ENCODE measurements at places on chromosomes 2 and 18.
A peak's percentile ranks its signal among the peaks of the same experiment; 100 is the strongest.

DNA sequence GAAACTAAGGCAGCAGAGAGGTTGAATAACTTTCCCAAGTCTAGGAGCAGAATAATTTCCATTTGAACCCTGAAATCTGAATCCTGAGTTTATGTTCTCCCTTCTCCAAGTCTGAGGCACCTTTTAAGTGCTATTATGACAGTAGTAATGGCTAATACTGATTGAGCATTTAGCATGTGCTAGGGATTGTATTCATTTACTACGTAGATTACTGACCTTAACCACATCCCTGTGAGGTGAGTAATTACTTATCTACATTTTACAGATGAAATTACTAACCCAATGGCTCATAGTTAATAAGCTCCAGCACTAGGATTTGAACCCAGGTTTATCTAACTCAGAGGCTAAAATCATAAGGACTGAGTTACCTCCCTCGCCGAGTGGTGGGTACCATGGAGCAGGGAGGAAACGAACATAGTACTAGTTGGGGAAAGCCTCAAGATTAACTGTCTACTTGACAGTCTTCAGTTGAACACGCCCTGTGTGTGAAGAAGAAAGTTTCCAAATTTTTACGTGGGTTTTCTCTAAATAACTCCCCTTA, 93.0 kb downstream of the MAPRE2 start:
- H3K27me3 ChIP-seq = no peaks in the 10 kb centered on the region
- peaks cover 49% of the 10 kb centered on the region for H3K36me3 ChIP-seq
- H3K4me1 ChIP-seq = no peaks in the 10 kb centered on the region

DNA sequence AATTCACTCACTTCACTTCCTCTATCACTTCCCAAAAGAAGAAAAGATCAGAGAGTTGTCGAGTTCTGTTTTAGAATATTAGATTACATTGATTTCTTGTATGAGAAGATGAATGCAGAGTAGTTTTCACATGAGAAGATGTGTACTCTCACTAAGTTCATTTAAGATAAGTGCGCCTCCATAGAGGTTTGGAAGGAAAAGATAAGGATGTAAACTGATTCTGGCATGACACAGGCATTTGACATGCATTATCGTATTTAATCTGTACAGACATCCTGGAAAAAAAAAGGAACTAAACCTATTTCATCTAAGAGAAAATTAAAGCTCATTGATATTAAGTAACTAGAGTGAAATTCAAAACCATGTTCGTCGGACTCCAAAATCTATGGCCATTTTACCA, 152.2 kb upstream of the CRIM1 start:
- H3K4me1 ChIP-seq = no peaks in the 10 kb centered on the region
- H3K27ac ChIP-seq = no peak overlapping the region
- DNase-seq = no peak

DNA sequence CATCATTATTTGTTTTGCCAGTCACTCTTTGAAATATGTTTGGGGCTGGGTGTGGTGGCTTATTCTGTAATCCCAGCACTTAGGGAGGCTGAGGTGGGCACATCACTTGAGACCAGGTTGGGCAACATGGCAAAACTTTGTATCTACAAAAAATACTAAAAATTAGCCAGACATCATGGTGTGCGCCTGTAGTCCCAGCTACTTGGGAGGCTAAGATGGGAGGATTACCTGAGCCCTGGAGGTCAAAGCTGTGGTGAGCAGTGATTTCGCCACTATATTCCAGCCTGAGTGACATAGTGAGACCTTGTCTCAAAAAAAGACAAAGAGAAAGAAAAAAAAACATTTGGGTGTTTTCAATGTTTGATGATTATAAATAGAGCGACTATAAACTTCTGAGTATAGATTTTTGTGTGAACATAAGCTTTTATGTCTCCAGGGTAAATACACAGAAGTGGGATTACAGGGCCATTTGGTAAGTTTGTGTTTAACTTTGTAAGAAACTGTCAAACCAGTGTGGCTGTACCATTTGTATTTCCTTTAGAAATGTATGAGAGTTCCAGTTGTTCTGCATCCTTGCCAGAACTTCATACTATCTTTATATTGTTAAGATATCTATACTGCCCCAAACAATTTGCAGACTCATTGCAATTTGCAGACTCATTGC, 15.8 kb downstream of the BIRC6 start:
- H3K27me3 ChIP-seq = no peaks in the 10 kb centered on the region
- peaks cover 12% of the 10 kb centered on the region for H3K36me3 ChIP-seq
- H3K4me1 ChIP-seq = peaks cover 59% of the 10 kb centered on the region
- H3K27ac ChIP-seq = peak overlapping the region; percentile 17
- no peak overlapping the region for H3K4me3 ChIP-seq

GRCh38 chr2:10162586-10163497, 40.3 kb downstream of the RRM2 start:
- no peak overlapping the region for H3K27ac ChIP-seq
- no peaks in the 10 kb centered on the region for H3K27me3 ChIP-seq
- peaks cover 20% of the 10 kb centered on the region for H3K4me1 ChIP-seq
- H3K4me3 ChIP-seq = no peak overlapping the region
- no peaks in the 10 kb centered on the region for H3K36me3 ChIP-seq

- DNase-seq = no peak
- peaks cover 45% of the 10 kb centered on the region for H3K4me1 ChIP-seq
- H3K36me3 ChIP-seq = peaks cover 16% of the 10 kb centered on the region
- H3K27ac ChIP-seq = no peak overlapping the region
- H3K4me3 ChIP-seq = peak overlapping the region; percentile 35
Observed at GRCh38 chr18:51193621-51194287, 3.7 kb downstream of the MEX3C start.

- H3K27ac ChIP-seq = no peak overlapping the region
- DNase-seq = no peak
- no peaks in the 10 kb centered on the region for H3K36me3 ChIP-seq
- H3K4me3 ChIP-seq = no peak overlapping the region
- no peaks in the 10 kb centered on the region for H3K4me1 ChIP-seq
Observed at GRCh38 chr2:14745288-14746076, 113.0 kb downstream of the LRATD1 start.

DNA sequence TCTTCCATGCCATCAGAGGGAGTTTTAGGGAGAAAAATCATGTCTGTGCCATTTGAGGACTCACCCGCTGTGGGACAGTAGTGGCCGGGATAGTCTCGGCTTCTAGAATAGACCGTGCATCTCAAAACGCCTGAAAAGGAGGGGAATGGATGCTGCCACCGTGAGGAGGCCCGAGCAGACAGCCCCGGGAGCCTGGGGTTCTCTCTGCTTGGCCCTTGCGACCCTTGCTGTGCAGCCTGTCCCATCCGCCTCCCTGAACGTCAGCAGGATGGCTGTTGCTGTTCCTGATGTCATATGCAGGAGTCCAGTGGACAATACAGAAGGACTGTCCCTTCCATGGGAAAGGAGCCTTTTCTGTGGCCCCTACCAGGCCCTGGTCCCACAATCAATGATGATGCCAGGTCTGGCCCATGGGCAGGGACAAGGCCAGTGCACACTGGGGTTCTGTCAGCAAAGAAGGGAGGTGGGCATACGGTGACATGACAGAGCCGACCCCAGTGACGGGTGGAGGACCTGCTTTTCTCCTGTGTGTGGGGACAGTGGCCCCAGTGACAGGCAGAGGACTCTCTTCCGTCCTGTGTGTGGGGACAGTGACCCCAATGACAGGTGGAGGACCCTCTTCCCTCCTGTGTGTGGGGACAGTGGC, 58.8 kb downstream of the ACKR3 start:
- no peak overlapping the region for H3K27ac ChIP-seq
- no peak overlapping the region for H3K4me3 ChIP-seq
- H3K36me3 ChIP-seq = no peaks in the 10 kb centered on the region
- H3K4me1 ChIP-seq = no peaks in the 10 kb centered on the region
- H3K27me3 ChIP-seq = no peaks in the 10 kb centered on the region
- no peak for DNase-seq

DNA sequence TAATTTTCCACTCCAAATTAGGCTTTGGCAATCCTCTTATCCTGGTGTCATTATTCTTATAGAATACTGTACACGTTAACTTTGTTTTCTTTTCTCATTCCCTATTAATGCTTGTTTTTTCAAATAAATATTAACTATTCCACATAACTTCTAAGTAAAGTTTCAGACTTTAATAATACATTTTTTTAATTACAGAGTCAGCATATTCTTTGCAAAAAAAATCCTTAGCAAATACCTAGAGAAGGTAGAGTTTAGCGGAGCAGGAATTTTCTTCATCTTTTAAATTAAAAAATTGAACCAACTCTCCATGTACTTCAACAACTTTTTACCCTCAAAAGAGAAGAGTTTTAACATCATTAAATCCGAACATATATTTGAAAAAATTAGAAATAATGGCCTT, 45.2 kb downstream of the RPRM start:
- H3K27ac ChIP-seq = no peak overlapping the region
- no peak for DNase-seq
- no peak overlapping the region for H3K4me3 ChIP-seq
- H3K36me3 ChIP-seq = no peaks in the 10 kb centered on the region

GRCh38 chr2:9310377-9310776, 103.8 kb downstream of the ASAP2 start:
- peaks cover 9% of the 10 kb centered on the region for H3K4me1 ChIP-seq
- no peak for DNase-seq
- no peaks in the 10 kb centered on the region for H3K27me3 ChIP-seq
- H3K36me3 ChIP-seq = no peaks in the 10 kb centered on the region

DNA sequence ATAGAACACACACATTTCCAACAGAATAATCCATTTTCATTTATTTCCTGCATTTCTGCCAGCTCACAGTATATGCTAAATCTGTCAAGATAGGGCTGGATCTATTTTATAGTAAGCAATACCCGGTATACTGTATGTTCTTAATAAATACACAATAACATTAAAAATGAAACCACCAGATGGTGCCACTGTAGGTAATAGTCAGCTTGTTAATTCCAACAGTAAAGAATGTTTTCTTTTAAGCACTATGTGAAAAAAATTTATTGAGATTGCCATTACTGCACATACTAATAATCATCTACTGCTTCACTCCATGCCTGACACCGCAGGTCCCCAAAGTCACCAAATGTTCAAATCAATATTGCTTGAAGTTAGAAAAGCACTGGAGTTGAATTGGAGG, 131.5 kb upstream of the PGAP1 start:
- H3K27ac ChIP-seq = no peak overlapping the region
- H3K4me3 ChIP-seq = no peak overlapping the region
- no peak for DNase-seq

DNA sequence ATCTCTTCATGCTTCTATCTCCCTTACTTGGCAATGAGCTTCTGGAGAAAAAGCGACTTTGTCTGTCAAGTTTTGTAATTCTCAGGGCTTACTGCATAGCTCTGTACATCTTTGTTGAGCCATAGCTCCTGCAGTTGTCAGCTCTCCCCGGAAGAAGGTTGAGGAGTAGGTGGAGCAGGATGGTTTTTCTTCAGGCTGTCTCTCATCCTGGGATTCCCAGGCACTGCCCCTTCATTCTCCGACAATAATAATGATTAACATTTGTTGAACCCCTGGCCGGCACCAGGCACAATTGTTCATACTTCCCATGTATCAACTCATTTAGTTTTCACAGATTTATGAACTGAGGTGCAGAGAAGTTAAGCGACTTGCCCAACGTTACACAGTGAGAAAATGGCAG, 23.5 kb upstream of the RHOB start:
- no peak overlapping the region for H3K4me3 ChIP-seq
- no peaks in the 10 kb centered on the region for H3K27me3 ChIP-seq
- peaks cover 39% of the 10 kb centered on the region for H3K4me1 ChIP-seq
- DNase-seq = no peak

DNA sequence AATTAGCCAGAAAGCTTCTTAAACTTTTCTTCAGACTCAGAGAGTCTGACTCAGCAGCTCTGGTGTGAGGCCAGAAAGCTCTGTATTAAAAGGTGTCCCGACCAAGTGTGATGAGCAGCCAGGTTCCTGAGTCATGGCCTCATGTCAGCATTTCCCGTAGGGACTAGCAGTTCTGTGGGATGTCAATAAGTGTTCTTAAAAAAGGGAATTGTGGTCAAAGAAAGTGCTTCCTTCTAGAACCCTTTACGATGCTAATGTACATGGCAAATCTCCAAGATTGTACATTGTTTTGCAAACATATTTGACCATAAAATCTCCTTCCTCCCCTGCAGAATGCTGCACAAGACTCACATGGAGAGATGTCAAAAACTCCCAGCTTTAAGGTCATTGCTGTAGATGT, 80.1 kb downstream of the PLA2R1 start:
- H3K27ac ChIP-seq = no peak overlapping the region
- no peak for DNase-seq
- no peak overlapping the region for H3K4me3 ChIP-seq
- H3K36me3 ChIP-seq = no peaks in the 10 kb centered on the region

DNA sequence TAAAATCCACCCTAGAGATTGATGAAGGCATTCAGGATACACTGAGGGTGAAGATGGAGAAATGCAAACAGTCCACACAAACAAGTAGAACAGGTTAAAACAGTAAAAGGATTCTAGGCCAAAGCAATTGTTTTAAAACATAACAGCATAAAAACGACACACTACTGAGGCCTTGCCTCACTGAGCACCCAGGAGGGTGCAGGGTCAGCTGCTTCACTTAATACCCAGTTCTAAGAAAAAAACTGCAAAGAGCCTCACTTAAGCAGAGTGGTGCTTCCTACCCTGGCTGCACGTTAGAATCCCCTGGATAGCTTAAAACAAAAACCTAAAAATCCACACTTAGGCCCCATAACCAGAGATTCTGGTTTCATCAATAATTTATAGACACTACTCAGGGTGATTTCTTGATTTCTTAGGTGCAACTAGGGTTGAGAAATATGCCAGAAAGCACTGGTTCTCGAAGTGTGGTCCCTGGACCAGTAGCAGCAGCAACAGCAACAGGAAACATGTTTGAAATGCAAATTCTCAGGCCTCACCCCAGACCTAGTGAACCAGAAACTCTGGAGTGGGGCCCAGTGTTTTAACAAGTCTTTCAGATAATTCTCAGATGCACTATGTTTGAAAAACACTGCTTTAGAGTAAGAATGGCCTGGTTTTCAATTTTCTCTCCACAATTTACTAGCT, 279.1 kb downstream of the ZEB2 start:
- peak overlapping the region; percentile 31 for H3K4me3 ChIP-seq
- peaks cover 7% of the 10 kb centered on the region for H3K36me3 ChIP-seq
- peak; percentile 16 for DNase-seq

DNA sequence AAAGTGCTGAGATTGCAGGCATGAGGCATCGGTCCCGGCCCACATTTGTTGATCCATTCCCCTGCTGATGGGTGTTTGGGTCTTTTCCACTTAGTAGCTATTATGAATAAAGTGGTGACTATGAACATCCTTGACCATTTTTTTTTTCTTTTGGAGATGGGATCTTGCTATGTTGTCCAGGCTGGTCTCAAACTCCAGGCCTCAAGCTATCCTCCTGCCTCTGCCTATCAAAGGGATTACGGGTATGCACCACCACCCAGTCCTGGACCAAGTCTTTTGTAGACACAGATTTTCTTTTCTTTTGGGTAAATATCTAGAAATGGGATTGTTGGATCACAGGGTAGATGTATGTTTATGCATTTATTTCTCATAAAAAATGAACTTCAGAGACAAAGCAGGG, 1.3 kb upstream of the FAM136A start:
- H3K27me3 ChIP-seq = no peaks in the 10 kb centered on the region
- no peak overlapping the region for H3K27ac ChIP-seq
- H3K36me3 ChIP-seq = peaks cover 15% of the 10 kb centered on the region
- peaks cover 15% of the 10 kb centered on the region for H3K4me1 ChIP-seq
- H3K4me3 ChIP-seq = no peak overlapping the region
- no peak for DNase-seq

Measured in stimulated activated naive B cell treated with anti-CD40 and anti-IgM and Interleukin-4, amounts not matched to agents 10 μg/mL and 1 μg/mL and 100 μg/mL, for 72 hours (primary cell).